ENCODE measurements at places on chromosomes 3 and 15.

GRCh38 chr3:55608301-55608937, 121.3 kb upstream of the WNT5A start:
- no peak for DNase-seq

- no peak for DNase-seq
Measured at GRCh38 chr15:70111203-70112073, 13.7 kb upstream of the TLE3 start.

DNA sequence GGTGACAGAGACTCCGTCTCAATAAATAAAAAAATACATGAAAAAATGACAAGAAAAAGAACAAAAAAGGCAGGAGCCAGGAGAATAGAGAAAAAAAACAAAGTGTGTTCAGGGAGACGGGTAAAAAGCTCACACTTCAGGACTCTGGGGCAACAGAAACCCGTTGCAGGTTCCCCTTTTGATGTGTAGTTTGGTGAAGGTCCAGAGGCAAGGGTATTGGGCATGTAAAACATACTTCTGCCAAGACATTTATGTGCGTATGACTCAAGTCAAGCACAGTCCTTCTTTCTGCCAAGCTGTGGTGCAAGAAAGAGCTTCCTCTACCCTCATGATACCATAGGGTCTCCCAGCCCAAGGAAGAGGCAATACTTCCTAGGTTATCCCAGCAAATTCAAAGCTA, 33.4 kb upstream of the STRIT1 start:
- no peak for DNase-seq

- no peak for DNase-seq
Measured at GRCh38 chr3:133376810-133377209, 23.0 kb upstream of the BFSP2 start.

DNA sequence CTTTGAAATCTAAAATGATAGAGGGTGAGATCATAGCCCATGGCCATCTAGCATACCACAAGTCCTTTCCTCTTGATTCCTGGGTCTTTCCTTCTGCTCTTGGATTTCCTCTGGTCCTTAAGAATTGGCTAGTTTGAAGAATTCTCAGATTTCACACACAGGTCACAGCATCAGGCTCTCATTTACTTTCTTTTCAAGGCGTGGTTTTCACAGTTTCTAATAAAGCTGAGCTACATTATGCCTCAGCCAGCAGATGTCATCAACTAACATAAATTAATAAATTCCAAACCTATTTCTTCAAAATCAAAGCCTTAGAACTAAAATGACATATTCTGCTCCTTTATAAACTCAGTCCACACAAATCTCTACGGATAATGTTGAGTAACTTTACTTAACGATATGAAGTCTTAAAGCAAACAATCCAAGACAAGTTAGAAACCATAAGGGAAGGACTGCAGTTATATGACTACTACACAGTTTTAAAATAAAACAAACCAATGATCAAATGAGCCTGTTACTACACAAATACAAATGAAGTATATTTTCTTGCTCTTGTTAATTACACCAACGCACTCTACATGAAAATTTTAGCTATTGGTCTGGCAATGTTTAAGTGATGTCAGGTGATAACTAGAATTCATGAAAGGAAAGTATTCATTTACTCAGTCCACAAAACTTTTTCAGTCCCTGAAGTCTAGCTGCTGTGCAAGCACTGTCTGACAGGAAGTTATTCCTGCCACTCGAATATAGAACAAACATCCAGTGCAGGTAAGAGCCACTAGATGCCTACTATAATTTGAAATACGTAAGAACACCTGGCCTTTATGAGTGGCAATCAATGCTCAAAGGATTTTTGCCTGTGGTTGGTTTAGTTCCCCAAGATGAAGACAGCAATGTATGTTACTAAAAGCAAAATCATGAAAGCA, 9.2 kb downstream of the CCDC14 start:
- no peak for DNase-seq

GRCh38 chr3:151305060-151305774, 11.4 kb downstream of the GPR87 start:
- DNase-seq, result no peak

GRCh38 chr3:78049521-78049920, 1009.6 kb downstream of the ROBO2 start:
- DNase-seq, result no peak

DNA sequence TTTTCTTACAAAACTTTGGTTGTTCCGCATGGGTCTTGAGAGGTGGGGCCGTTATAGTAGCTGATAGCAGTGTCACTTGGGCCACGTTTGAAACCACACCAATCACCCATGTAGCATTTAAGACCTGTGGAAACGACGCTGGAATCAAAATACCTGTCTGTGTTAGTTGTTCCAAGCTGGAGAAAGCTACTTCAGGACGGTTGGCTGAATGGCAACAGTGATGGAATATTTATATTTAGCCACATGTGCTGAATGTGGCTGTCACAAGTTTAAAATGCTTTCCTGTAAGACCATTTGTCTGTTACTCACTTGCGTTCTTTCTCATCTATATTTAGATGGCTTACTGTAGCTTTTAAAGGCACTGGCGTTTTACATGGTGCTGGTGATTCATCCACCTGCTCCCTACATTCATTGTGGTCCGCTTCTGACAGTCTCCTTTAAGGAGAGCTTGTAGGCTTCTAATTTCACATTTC, 1.4 kb downstream of the DNAJA4 start:
- DNase-seq, result no peak

- no peak for DNase-seq
Measured at GRCh38 chr3:25433106-25433505, 5.0 kb downstream of the RARB start.

GRCh38 chr3:18725668-18726407, 300.7 kb upstream of the SATB1 start:
- DNase-seq, result no peak

DNA sequence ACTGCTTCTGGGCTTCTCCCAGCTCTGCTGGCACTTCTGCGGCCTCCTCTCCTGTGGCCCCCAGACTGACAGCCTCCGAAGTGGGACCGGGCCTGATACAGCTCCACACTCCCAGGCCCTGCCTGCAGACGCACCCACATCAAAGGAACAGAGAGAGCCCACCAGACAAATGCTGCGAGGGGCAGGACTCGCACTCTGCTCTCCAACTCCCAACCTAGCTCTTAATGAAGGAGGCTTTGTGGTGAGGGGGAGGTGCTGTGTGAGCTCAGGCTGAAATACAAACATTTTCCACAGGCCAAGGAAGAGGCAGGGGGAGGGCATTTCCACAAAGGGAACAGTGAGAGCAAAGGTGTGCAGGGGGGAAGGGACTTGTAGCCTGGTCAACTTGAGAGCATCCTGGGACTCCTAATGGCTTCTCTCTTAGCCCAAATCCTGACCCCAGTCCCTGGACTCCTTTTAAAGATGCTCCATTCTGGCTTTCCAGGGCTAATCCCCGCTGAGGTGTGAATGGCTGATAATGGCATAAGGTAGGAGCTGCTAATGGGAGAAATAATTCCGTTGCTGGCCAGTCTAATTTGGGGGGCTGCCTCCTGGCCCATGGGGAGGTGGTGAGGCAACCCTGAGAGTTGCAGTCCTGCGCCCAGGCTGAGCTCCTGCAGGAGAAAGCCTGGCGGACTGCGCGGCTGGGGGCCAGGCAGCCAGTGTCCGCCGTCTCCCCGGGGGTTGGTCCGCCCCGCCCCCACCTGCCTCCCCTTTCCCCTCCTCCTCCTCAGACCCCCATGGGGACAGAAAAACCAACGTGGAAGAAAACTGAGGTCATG, 9.6 kb downstream of the LINGO1 start:
- no peak for DNase-seq

- no peak for DNase-seq
Measured at GRCh38 chr3:119676020-119676419, 1.2 kb downstream of the COX17 start.

- no peak for DNase-seq
Measured at GRCh38 chr15:67841513-67841762, 1.6 kb upstream of the RNU6-1 start.

GRCh38 chr15:92616621-92617548, 38.7 kb downstream of the FAM174B start:
- DNase-seq, result no peak

DNA sequence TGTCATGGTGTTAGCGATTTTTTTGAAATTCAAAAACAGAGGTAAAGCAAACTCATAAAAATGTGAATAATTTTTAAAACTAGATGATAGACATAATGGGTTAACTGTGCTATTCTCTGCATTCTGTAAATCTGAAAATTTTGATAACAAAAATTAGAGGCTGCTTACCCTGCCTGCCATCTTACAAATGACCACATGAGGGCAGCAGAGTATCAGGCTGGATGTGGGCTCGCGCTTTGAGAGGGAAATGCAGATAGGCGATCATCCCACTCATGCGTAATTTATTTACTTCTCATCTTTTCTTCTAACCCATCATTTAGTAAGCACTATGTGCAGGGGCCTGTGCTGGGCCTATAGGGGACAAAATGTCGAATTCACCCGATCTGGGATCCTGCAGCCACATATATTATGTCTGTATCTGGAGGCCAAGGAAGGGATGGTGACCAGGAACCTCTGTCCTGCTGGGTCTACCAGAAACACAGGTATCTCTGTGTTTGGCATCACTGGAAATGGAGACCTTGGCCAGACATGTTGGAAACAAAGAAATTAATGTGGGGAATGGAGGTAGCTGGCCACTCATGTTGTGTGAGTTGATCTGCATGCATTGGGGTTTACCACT, 7.8 kb upstream of the RAD18 start:
- DNase-seq, result peak; percentile 69

DNA sequence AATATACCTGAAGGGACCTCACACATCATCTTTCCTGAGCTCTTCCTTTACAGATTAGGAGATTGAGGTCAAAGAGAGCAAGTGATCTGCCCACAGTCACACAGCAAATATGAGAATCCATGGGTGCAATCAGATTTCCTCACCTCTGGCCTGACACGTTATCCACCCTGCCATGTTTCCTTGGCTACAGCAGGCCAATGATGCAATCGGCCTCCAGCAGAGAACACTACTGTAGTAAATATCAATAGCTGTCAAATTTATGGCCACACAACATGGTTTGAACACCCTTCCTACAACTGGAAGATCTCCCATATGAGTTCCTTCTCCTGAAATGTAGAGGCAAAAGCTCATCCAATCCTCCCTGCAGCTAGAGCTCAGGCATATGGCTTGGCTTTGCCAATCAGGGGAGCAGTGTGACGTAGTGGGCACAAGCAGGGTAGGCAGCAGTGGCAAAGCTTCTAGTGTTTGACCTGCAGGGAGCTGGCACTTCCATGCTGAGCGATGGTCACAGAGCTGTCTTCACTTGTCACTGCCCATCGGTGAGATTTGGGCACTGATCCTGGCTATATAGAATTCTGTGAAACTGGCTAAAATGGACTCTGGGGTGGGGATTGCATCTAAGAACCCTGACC, 271.3 kb downstream of the TJP1 start:
- DNase-seq, result no peak

- no peak for DNase-seq
Measured at GRCh38 chr3:190017521-190018288, 103.0 kb downstream of the P3H2 start.

GRCh38 chr3:104846270-104846669, 520.4 kb upstream of the ALCAM start:
- DNase-seq, result no peak

DNA sequence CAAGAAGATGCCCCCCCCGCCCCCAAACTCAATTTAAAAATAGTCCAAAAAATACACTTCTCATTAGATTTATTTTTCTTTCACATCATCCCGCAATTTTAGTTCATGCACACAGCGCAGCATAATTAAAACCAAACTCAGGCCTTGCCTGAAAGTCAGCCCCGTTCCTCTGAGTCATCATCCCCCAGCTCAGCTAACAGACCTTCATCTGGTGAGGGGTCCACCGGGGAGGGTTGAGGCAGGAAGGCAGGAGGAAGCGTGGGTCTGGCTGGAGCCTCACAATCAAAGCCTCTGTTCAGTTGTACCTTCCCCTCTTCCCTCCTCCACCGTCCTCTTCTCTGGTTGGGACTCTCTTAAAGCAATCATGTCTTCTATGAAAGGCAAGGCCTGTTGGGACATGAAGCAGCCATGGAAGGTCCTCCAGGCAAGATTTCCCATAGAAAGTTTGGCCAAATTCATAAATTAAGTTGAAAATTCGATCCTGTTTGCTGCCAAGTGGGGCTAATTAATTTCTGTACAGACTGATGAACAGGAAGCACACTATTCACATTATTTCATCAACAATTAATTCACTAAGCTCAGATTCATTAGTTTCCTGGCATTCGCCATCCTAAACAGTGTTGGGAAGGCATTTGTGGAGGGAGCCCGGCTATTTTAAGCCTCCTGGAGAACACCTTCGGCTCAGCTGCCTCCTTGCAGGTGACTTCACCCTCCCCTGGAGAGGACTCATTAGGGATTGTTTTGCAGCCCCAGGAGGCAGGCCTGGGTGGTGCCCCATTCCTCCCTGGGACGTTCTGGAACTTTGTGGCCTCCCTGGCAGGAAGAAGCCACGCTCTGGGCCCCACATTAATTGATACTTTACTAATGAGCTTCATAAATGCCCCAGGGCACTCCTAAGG, 72.3 kb upstream of the BNC1 start:
- DNase-seq, result no peak

DNA sequence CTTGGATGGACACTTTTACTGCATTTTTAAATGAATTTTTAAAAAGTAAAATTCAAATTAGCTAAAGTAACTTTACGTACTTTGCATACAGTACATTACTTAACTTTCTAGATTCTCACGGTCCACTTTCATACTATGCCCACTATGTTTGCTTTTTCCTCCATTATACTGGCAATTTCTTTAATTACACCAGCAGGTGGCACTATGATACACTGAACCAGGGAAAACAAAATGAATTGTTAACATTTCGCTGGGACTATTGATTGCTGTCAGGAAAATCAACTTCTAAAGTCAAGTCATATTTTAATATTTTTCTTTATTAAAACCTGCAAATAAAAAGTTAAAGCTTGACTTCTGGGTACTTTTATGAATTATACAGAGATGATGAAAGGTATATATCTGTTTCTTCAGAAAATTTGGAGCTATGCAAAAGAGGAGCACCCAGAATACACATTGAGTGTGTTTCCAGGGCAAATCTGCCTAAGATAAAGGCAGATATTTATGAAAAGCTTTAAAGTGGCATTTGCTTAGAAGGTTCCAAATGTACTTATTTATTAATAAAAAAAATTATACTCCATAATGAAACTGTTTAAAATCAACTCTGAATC, 21.8 kb upstream of the POU1F1 start:
- DNase-seq, result no peak

- no peak for DNase-seq
Measured at GRCh38 chr3:177596248-177596815, 399.1 kb upstream of the TBL1XR1 start.
